Tongue (tissue), 3 donors: ENCODE measurements at places on chromosomes 1 and 21. TPM values are rescaled to one million over a fixed set of nuclear protein-coding genes. Genes with fewer than 3 reads are reported as not detected.

The TLR5 gene
- total RNA-seq: 5.9 TPM

The SLC1A7 gene
- not detected for total RNA-seq

The OR2T11 gene
- total RNA-seq: not detected

The ADAMTSL4 gene
- total RNA-seq: 50.4 TPM

The DUSP23 gene
- total RNA-seq: 24.3 TPM

DNA sequence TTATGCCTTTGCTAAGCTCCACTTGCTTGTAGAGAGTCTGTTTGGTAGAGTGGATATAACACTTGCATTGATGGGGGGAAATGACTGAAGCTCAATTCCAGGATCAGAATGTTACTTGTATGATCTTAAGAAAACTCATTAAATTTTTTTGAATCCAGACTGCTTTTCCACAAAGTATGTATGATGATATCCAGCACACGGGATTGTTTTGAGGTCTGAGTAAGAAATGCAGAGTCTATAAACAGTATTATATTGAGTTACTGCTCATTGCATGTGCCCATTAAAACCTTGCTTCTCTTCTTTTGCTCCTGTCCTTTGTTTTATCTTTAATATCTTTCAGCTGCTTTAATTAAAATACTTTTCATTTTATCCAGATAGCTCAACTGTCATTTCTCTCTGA is 570.4 kb upstream of the ZRANB2 start:
- no peak for DNase-seq

GRCh38 chr21:19547951-19548840 is 1144.6 kb upstream of the TMPRSS15 start:
- peak; percentile 9 for DNase-seq

GRCh38 chr1:50378770-50379169 is 44.5 kb downstream of the DMRTA2 start:
- DNase-seq: no peak

- no peak for DNase-seq
These were observed 125.8 kb upstream of the ATP1B1 start for GRCh38 chr1:168980656-168981055.

- no peak for DNase-seq
These were observed 18.9 kb upstream of the CAPN8 start for GRCh38 chr1:223684488-223684792.

DNA sequence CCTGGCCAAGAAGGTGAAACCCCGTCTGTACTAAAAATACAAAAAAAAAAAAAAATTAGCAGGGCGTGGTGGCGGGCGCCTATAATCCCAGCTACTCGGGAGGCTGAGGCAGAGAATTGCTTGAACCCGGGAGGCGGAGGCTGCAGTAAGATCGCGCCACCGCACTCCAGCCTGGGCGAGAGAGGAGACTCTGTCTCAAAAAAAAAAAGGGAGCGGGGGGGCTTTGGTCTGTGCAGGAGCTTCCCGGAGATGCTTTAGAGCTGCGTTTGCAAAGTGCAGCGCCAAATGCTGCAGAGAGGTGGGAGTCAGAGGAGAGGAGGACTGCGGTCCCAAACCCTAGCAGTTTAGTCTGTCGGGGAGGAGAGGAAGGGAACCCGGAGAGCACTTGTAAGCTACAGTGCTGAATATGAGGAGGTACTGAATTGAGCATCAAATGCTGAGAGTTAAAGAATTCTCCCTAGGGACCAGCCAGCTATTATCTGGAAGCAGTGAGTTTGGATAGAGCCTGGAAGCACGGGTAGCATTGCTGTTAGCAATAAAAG is 569 bp downstream of the FALEC start:
- DNase-seq: peak; percentile 43

- no peak for DNase-seq
These were observed 115.8 kb downstream of the PTPRC start for GRCh38 chr1:198754670-198755069.
